ENCODE measurements at places on chromosomes 12 and 14. TPM values are rescaled to one million over a fixed set of nuclear protein-coding genes. Genes with fewer than 3 reads are reported as not detected.
A peak's percentile ranks its signal among the peaks of the same experiment; 100 is the strongest.

DNA sequence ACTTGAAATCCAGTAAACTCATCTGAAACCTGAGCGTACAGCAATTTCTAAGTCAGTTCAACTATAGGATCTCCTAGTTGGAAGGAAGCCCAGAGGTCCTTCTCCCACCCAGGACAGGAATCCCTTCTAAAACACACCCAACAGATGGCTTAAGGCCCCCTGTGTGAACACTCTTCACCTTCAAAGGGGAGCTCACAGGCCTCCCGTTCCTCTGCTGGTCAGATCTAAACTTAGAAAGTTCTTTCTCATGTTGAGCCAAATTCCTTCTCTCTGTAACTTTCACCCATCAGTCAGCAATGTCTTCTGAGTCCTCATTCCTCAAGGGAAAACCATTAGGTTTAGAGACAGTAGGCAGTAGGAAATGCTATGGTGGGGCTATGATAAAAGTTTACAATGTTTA is 355.2 kb downstream of the PCNX1 start:
- no peak for DNase-seq

DNA sequence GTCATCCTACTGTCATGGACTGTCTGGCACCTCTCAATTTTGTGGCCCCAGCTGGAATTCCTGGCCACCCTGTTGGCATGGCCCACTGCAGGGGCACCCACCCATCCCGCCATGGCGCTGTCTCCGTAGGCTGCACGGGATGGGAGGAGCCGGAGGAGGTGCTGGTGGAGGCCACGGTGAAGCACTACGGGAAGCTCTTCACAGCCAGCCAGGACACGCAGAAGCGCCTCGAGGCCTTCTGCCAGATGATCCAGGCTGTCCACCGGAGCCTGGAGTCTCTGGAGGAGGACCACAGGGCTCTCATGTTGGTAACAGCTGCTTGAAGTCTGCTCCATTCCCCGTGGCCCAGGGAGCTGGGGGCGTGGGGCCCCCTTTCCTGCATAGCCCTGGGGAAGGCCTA is 3.9 kb downstream of the CCDC197 start:
- no peak for DNase-seq

- DNase-seq: no peak
These were observed 17.1 kb upstream of the FAM234B start for GRCh38 chr12:13027032-13027431.

DNA sequence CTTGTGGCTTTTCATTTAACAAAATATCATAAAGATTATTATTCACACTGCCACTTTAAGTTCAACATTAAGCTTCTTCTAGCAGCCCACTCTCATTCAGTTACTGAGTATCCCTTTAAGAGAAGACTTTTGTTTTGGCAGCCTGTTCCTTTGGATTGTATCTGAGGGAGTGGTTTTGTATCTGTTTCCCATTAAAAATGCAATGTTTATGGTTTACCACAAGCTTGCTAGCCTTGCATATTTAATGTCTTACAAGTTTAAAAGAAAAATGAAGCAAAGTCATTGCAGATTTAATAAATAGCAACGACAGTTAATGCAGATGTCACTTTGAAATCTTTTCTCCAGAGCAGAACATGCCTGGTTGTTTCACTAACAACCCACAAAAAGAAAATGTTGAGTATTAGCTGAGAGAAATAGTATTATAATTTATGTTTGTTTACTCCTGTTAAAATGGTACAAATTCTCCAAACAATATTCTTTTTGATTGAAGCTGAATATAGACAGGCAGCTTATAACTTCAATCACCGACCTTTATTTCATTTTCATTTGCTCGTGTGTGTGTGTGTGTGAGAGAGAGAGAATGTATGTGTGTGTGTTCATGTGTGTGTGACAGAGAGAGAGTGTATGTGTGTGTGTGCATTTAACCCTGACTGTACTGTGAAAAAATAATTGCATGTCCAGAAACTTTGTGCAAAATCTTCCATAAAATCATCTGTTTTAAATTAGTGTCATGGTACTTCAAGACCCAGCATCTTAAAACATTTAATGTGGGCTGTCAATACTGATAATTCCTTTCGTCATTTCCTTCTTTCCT is 1.8 kb downstream of the DCN start:
- no peak for DNase-seq

- DNase-seq: no peak
These were observed 343.2 kb downstream of the NELL2 start for GRCh38 chr12:44532940-44533339.

DNA sequence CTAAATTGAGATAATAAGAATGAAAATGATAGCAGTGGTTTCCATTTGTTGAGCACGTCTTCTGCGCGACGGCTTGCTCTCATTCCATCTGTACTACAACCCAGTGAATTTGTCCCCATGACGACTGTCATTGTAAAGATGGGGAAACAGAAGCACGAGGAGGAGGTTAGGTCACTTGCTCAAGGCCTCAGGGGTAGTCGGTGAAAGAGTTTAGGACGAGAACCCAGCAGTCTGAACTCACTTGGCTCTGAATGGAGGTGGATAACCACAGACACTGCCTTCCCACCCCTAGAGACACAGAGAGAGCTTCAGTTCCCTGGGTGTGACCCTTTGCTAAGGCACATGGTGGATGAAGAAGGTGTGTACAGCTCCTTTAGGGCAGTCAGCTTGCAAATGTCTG is 30.9 kb upstream of the PLEKHG3 start:
- peak; percentile 43 for DNase-seq

GRCh38 chr12:54131641-54132280 is 57.0 kb downstream of the SMUG1 start:
- DNase-seq: no peak

GRCh38 chr12:124496584-124496983 is 70.8 kb downstream of the NCOR2 start:
- DNase-seq: no peak

DNA sequence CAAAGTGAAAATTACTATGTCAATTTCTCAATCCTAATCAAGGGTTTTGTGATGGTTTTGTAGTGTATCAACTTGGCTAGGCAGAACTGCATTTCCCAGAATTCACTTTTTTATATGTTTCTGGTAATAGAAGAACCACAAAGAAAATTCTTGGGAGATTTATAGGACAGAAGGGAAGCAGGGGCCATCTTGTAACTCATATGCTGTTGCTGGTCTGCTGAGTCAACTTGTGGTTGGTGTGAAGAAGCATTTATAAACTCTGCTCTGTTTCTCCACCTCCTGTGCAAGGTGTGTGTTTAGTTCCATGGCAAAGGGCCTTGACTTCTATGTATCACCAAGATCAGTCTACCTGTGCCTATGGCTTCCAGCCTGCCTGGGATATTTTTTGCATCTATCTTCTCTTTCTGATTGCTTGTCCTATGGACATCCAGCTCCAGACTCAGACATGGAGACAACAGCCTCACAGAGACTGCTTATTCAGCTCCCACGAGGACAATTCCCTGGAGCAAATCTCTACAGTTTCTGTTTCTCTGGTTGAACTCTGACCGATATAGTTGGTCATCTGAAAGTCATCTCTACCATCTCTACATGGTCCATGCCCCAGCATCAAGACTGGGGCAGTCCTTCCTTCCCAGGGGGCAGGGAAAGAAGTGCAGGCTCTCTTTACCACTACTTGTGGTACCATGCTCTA is 364.3 kb upstream of the DDHD1 start:
- no peak for DNase-seq

DNA sequence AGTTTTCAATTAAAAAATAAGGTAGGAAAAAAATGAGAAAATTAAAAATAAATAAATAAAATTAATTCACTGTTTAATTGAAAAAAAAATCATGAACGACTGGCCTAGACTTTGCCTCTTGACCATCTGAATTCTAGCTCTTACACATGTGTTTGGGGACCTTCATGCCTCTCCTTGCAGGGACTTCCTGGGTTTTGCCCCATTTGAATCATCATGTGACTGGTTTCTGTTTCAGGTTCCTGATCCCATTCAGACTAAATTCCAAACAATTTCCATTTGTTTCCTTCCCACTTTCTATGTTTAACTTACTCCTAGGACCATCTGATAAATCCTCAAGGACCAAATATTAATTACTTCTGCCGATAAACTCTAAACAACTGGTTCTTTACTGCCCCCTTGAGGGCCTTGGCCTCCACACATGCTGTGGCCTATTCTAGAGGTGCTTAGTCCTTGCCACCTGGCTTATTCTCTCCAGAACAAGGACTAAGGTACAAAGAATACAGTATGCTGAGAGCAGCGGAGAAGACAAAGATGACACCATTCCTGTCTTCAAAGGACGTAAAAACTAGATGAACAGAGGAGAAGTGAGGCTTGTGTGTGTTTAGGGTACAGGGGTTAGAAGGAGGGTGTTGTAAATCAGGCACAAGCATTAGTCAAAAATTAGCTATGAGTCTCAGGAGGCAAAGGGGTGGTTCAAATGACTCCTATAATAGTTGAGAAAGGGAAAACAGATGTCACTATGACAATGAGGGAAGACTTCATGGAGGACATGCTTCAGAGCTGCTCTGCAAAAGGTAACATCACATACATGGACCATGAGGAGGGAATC is 125.8 kb upstream of the AVPR1A start:
- no peak for DNase-seq

GRCh38 chr14:24246765-24247212 is 4.4 kb upstream of the TINF2 start:
- DNase-seq: peak; percentile 64

- no peak for DNase-seq
These were observed 24.0 kb upstream of the RIN3 start for GRCh38 chr14:92489394-92490238.

- DNase-seq: no peak
These were observed 32.8 kb downstream of the CCNK start for GRCh38 chr14:99513946-99514551.

GRCh38 chr12:42237853-42238239 is 202 bp downstream of the YAF2 start:
- no peak for DNase-seq

DNA sequence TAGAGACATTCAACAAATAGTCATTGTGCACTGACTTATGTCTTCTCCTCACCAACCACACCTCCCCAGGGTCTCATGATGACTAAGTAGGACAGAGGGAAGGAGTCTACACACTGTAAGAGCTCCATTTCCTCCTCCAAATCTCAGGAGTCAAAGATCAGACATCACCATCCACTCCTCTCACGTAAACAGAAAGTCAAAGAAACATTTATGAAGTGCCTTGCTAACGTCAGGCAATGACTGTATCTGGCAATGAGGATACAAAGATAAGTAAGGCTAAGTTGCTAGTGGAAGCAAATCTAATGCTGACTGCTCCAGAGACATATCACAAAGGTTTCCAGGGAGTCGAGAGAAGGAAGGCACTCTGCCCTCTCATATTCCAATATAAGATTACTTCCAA is 88.9 kb downstream of the SLC2A13 start:
- no peak for DNase-seq

DNA sequence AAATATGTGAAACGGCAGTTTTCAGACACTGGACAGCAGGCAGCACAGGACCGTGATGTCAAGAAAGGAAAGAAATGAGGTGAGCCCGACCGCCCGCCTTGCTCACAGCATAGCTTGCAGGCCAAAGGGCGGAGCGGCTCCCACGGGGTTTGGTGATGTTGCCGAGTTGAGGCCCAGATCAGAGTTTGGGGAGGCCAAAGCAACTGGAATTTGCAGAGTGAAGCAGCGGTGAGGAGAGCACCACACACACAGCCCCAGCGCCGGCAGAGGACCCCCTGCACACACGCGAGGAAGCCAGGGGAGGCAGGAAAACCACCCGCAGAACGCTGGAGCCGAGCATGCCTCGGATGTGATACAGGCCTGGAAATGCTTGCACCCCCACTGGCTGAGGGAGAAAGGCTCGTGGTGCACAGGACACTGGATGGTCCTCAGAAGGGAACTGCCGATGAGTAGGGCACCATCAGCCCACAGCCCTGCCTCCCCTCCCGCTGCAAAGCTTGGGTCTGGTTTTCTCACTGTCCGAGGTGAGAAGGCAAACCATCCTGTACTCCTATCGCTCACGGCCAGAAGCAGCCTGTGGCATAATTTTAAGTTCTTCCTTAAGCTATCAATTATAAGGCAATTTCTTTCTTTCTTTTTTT is 25.7 kb upstream of the PLD4 start:
- no peak for DNase-seq

DNA sequence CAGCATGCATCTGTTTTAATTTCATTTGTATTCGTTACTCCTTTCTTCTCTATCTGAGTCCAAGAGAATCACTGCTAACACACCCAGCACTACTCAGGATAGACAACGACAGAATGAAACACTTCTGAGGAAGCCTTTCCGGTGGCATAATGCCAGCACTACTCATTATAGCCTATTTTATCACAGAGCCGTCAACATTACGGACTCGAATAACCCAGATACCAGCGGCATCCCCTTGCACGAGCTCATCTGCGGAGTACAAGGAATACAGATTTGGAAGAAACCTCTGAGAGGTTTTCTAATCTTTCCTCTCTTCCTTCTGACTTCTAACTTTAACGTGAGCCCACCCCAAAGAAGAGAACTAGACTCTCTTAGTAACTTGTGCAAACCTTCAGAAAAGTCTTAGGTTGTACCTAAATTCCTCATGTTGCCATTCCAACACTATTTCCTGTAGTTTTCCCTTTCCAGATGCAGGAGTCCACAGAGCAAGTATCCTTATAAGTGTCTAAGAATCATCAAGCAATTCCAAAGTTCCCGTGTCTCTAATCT is 248.1 kb downstream of the APAF1 start:
- DNase-seq: no peak

- no peak for DNase-seq
These were observed 28.7 kb downstream of the LMNTD1 start for GRCh38 chr12:25524366-25524765.

Gene ESRRB
- total RNA-seq: not detected

Gene RERG
- total RNA-seq: not detected

Gene PTGER2
- total RNA-seq: 97.6 TPM

Gene RBP5
- 0.91 TPM for total RNA-seq

Gene FSCB
- not detected for total RNA-seq

Gene OR6C3
- not detected for total RNA-seq

Gene SLC10A1
- total RNA-seq: not detected

Gene PKP2
- total RNA-seq: not detected

Gene DHH
- not detected for total RNA-seq
